ENCODE measurements at places on chromosomes 5 and 9.

GRCh38 chr9:35711501-35712428 lies 20.2 kb downstream of the TLN1 start:
- DNase-seq, result no peak

DNA sequence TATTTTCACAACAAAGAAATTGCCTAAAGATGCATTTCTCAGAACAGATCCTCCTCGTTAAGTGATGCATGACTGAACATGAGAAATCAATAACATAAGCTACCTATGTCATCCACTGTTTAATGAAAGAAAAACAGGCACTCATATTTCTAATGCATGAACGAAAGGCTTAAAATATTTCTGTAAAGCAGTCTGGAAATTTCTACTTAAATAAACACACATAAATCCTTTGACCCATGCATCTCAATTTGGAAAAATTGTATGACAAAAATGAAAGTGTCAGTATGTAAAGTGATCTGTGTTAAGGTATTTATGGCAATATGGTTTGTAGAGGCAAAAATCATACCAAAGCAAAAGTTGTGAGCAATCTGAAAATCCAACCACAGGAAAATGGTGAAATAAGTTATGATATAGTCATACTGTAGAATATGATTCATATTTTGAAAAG lies 399.2 kb upstream of the GRAMD2B start:
- DNase-seq, result no peak

- no peak for DNase-seq
Measured at GRCh38 chr5:10432059-10433008, 9.3 kb upstream of the ROPN1L start.

- no peak for DNase-seq
Measured at GRCh38 chr5:153099328-153099727, 391.1 kb upstream of the GRIA1 start.

GRCh38 chr5:144638787-144639186 lies 468.1 kb downstream of the KCTD16 start:
- DNase-seq, result no peak

- DNase-seq, result no peak
Measured at GRCh38 chr5:132470010-132470392, 20.6 kb downstream of the IRF1 start.

DNA sequence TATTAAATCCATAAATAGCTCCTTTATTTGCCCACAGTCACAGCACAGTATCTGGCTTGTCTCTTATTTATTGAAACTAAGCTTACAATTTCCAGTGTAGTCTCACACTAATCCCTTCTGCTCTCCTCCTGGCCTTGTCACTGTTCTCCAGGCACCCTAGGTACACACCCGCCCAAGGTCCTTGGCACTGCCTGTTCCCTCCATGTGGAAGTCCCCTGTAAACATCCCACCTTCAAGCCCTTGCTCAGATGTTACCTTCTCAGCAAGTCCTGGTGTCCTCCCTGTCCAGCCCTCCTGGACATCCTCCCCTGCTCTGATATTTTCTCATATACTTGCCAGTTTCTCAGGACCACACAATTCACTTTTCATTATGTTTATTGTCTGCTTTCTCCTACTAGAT lies 44.2 kb upstream of the CFAP157 start:
- DNase-seq, result no peak

GRCh38 chr5:160604484-160604883 lies 182.8 kb downstream of the PTTG1 start:
- no peak for DNase-seq

- DNase-seq, result no peak
Measured at GRCh38 chr5:145104106-145104505, 731.0 kb downstream of the PRELID2 start.

DNA sequence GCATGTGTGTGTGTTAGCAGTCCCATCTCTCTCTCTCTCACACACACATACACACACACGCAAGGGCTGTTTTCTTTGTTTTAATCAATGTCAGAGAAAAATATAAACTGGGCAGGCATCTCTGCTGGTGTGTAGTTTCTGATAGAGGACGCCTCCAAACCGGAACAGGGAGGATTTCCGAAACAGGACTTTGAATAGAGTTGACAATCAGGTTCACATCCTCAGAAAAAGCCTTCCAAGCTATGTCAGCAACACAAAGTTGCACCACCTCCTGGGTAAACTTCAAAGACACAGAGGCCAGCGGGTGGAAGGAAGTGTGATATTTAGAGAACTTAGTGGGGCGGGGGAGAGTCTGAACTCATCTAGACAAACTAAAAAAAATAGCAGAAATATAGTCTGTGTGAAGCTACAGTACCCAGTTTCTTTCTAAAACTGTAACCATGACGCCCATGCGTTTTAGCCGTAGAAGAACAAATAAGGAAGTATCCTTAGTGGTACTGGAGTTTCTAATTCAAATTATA lies 1.2 kb downstream of the ST8SIA4 start:
- no peak for DNase-seq

GRCh38 chr5:124948062-124948753 lies 201.8 kb upstream of the ZNF608 start:
- no peak for DNase-seq

- DNase-seq, result no peak
Measured at GRCh38 chr5:167488371-167488770, 803.1 kb upstream of the WWC1 start.

DNA sequence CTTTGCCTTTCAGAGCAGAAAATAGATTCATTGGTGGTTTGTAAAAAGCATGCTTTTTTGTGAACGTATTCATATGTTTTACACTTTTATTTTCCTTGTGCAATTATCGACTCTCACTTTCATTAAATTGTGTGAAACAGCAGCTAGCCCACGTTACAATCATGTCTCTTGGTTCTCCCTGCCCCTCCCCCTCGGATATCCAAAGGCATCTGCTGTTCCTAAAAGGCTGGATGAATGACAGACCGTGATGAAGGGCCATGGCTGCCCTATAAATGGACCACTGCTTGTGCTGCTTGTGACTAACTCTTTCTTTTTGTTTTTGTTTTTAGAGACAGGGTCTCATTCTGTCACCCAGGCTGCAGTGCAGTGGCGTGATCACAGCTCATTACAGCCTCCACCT lies 17.0 kb upstream of the SEMA4D start:
- DNase-seq, result no peak

DNA sequence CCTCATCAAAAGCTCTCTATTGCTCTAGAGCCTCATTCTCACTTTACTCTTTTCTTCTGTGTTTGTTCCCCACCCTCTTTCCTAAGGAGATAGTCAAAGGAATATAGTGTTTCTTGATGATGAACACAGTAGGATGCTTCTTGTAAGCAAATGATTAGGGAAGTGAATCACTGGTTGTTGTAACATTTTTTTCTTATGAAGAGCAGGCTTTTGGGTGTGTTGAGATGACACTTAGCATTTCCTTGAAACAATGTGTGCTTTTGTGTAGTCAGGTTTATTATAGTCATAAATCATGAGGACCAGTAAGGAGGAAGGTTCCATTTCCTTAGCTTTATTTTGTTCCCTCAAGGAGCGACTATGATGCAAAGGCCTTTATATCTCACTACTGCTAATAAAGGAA lies 1991.3 kb upstream of the C9orf72 start:
- no peak for DNase-seq

DNA sequence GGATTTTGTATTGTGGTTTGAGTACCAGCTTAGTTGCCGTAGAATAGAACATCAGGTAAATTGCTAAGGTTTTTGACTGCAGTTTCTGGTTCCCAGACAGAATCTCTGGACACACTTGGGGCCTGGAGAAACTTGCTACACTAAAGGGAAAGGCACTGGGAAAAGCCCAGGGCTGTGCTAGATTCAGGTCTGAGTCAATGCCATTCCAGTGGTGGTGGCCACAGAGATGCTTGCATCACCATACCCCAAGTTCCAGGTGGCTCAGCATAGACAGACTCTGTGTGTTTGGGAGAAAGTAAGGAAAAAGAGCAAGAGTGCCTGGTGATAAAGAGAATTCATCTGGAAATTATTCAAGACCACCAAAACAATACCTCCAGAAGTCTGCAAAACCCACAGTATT lies 120.6 kb downstream of the HMHB1 start:
- no peak for DNase-seq

GRCh38 chr5:148805326-148806290 lies 20.8 kb upstream of the ADRB2 start:
- DNase-seq, result no peak

GRCh38 chr9:40927851-40928802 lies 200.4 kb downstream of the FOXD4L6 start:
- DNase-seq, result no peak

- DNase-seq, result no peak
Measured at GRCh38 chr5:142743592-142744441, 26.4 kb upstream of the ARHGAP26 start.

DNA sequence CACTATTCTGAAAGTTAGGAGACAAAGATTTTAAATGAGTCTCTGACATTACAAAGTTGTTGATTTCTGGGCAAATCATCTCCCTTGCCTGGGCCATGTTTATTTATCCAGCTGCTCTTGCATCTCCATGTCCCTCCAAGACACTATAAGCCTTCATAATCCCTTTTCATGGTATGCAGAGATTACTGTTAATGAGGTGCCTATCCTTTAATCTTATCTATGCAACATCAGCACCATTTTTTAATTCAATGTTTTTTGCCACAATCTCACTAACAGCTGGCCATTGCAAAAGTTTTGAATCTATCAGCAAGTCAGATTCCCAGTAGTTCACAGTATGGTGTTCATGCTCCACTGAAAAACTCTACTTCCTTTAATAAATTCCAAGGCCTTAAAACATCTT lies 108.5 kb upstream of the PTPRD start:
- DNase-seq, result no peak

DNA sequence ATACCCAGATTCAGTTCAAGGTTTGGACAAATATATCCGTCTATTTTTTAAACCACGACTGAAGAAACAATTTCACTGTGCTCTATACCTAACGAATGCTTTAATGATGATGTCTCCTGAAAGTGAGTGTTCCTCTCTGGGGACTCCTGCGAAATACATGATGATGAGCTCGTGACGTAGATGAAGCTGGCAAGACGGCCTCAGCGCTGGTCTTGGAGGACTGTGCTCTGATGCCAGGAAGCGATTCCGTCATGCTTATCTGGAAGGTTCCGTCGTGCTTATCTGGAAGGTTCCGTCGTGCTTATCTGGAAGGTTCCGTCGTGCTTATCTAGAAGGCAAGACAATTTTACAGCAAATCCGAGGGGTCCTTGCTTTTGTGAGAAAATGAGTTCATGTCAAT lies 250.8 kb upstream of the IRX2 start:
- DNase-seq, result no peak

All from fibroblast of skin of left biceps (primary cell).